Fibroblast of the aortic adventitia (primary cell): ENCODE measurements at places on chromosomes 11 and 22. TPM values are rescaled to one million over a fixed set of nuclear protein-coding genes. Genes with fewer than 3 reads are reported as not detected.

Gene KRTAP5-8
- total RNA-seq = not detected in 2 replicates

Gene IL17REL
- total RNA-seq = not detected in 2 replicates

Gene TREH
- not detected in 2 replicates for total RNA-seq

Gene SLC37A2
- total RNA-seq = 0.08 and 0.63 TPM in 2 replicates

Gene SLC43A3
- 44.3 and 74.3 TPM in 2 replicates for total RNA-seq

Gene LMF2
- 21.4 and 50.6 TPM in 2 replicates for total RNA-seq

Gene OR52N4
- not detected in 2 replicates for total RNA-seq

Gene LSP1
- total RNA-seq = 18.7 and 40.2 TPM in 2 replicates

- DNase-seq = no peak
These were observed 8.7 kb upstream of the MPPED2 start for GRCh38 chr11:30594646-30595411.

- DNase-seq = peak; percentile 19
These were observed 279.9 kb upstream of the B3GAT1 start for GRCh38 chr11:134691985-134692384.

DNA sequence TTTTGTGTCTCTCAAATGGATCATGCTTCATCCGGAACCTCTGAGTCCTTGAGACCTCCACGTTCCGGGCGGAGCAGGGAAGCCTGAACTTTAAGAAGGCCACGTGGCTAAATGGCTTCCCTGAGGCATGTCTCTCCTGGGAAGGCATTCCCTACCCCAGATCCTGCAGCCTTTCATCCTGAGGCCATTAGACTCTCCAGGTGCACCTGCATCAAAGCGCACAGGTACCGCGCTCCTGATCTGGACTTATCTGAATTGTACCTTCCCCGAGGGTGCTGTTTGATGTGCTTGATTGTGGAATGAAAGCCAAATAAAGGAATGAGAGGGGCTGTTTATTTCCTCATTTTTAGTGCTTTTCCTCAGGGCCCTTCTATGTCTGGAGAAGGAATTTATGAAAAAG is 22.5 kb downstream of the C22orf31 start:
- no peak for DNase-seq

- DNase-seq = no peak
These were observed 525.6 kb downstream of the BRD1 start for GRCh38 chr22:49302150-49302460.

DNA sequence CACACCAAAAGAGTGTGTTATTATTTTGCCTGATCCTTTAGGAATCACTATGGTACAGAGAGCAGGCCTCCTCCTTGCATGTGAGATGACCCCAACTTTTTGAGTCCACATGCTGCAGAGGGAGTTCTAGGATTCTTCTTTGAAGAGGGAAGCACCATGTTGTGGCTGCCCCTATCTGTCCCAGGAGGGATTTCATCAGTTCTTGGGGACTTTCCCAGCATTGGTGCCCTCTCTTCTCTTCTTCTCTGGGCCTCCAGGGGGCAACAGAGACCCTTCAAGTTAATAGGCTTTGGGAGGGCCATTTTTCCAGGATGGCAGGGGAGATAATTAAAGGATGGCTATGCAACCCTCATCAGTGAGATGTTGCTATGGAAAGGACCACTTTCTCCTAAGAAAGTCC is 3.6 kb downstream of the MMP1 start:
- DNase-seq = peak; percentile 57

GRCh38 chr11:66562907-66563583 is 5.4 kb downstream of the CTSF start:
- no peak for DNase-seq

DNA sequence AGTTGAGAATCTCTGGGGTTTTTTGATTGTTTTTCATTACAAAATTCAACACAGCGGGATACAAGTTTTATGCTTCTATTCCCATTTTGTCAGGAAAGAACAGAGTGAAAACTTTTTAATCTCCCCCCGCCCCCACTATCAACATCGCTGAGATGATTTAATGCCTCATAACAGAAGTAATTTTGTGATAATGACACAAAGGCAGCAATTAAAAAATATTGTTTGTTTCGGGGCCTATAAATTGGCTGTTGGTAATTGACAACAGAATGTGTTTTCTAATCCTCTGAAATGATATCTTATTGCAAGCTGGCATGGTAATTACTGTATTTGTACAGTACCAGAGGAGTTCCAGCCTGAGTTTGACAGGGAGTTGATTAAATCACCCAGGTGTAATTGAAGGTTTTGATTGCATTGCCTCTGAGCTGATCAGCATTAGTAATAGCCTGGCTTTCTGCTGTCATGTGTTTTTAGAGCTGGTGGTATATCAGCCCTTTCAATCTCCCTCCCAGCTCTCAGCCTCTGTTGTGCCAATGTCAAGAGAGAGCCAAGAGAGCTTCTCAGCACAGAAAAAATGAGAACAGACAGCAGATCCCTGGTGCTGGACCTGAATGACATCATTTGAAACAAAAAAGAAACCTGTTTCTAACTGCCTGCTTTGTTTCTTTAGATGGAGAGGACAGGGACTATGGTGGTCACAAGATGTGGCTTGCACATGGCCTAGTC is 265.1 kb downstream of the FAM76B start:
- no peak for DNase-seq

GRCh38 chr22:38748487-38749136 is 7.2 kb downstream of the SUN2 start:
- no peak for DNase-seq

DNA sequence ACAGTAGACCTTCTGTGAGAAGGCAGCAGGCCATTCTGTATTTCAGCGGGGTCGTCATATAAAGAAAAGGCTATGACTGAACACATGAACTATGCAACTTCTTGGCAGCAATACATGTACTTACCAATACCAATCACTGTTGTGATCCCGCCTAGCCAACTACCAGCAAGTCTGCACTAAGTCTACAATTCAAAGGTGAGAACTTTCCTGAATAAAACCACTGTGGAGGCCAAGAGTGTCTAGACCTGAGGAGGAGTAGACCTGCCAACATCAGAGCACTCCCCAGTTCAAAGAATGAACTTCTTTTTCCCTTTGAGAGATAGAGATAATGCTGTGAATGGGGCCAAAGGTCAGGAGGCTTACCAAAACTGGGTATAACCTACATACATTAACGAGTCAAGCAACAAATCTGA is 108.2 kb downstream of the SIK3 start:
- peak; percentile 90 for DNase-seq

GRCh38 chr11:78921509-78921908 is 346.8 kb upstream of the NARS2 start:
- DNase-seq = no peak

DNA sequence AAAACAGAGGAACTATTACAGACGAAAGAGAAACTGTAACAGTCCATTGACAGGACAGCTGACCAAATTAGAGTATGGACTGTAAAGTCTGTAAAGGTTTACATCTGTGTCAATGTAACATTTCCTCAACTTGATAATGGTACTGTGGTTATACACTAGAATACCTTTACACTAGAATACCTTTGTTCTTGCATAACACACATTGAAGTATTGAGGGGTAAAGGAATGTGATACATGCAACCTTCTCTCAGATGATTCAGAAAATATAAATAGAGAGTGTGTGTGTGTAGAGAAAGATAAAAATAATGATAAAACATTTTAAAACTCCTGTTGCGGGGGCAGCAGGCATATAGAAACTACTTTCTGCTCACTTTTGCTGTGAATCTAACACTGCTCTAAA is 5.6 kb upstream of the EEF1G start:
- DNase-seq = no peak

GRCh38 chr11:76318744-76319384 is 62.1 kb downstream of the THAP12 start:
- DNase-seq = peak; percentile 73

DNA sequence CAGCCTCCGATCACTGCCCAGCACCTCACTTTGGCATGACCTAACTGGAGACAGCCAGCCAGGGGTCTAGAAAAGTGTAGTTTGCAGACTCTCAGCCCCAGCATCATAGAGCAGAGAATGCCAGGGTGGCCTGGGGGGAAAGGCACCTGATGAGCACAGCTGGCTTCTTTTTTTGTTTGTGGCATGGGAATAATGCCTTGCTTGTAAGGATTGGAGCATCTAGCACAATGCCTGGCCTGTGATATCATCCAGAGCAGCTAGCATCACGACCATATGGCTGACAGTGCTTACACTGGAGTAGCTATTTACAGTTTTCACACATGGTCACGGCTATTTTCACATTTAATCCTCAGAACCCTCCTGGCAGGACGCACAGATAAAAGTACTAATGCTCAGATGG is 594.8 kb upstream of the B3GAT1 start:
- no peak for DNase-seq

- DNase-seq = no peak
These were observed 30.4 kb downstream of the LDHAL6A start for GRCh38 chr11:18485913-18486528.

DNA sequence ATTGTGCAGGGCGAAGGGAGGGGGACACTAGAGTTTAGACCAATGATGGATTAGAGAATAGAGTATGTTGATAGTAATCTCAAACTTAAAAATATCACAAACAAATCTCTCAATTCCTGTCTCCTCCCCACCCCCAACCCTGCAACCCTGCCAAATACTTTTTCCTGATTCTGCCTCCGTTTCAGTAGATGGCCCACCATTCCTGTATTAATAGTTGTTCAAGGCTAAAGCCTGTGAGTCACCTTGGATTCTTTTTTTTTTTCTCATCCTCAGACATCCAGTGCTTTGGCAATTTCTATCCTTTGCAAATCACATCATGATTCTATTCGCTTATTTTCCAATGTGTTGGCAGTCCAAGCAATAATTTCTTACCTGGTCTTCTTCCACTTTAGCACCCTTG is 207.9 kb downstream of the DYNC2H1 start:
- no peak for DNase-seq

DNA sequence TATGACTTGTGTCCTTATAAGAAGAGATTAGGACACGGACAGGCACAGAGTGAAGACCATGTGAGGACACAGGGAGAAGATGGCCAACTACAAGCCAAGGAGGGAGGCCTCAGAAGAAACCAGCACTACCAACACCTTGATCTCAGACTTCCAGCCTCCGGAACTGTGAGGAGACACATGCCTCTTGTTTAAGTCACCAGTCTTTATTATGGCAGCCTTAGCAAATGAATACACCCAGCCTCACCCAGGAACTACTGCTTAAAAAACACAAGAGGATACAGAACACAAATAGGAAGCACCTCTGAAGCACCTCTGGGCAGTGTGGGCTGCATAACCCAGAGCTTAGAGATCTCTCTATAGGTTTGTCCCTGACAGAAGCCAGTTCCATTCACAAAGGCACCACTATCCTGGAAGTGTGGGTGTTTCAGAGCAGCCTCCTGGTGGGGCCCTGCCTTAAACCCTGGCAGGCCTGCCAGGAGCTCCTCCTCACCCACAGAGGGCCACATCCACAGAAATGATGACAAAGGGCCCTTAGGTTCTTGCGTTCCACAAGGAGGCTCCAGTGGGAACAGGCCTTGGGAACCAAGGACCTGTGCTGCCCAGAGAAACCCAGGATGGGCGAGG is 58.8 kb downstream of the CHRDL2 start:
- DNase-seq = no peak

GRCh38 chr22:42343531-42344081 is 73.2 kb upstream of the TCF20 start:
- no peak for DNase-seq

- no peak for DNase-seq
These were observed 1486.7 kb downstream of the FAM181B start for GRCh38 chr11:81246941-81247340.

DNA sequence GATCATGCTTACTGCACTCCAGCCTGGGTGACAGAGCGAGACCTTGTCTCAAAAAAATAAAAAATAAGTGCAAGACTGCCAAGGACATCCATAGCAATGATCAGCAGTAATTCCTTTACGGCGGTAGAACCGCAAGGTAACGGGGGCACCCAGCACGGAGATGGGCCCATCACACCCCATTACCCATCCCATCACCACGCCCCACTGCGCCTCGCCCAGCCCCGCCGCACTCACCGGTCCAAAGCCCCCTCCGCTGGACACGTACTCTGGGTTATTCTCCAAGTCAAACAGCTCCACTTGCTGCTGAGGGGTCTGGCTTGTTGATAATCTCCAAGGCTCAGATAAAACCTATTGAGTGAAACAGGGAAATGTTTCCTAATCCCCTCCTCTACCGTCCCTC is 8.7 kb upstream of the TESMIN start:
- DNase-seq = no peak

GRCh38 chr11:19225581-19225980 is 15.2 kb downstream of the E2F8 start:
- no peak for DNase-seq

GRCh38 chr11:119081682-119082260 is 2.9 kb upstream of the HMBS start:
- DNase-seq = no peak
